ENCODE measurements at places on chromosomes 16 and 17.

DNA sequence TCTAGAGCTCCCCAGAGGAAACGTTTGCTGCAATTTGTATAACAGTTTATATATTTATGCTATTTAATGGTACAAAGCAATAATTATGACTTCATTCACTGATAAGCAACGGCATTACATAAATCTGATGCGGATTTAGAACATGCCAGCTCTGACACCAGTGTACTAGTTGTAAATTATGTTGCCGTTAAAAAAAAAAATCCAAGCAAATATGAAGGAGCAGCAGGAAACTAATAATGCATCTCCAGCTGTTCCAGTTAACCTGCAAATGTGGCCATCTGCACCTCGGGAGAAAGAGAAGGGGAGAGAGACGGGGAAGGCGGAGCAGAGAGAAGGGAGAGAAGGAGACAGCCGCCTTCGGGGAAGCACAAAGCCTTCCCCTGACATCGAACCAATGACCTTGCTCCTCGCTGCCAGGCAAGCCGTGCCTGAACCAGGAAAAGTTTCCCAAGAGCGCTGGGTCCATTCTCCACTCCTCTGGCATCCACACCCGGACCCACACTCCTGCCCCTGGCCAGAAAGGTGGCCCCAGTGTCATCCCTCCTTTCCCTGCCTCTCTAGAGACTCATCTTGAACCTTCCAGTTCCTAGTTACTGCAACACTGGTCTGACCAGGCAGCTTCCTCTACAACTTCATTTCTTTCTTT lies 174.8 kb downstream of the C16orf78 start:
- DNase-seq: no peak

DNA sequence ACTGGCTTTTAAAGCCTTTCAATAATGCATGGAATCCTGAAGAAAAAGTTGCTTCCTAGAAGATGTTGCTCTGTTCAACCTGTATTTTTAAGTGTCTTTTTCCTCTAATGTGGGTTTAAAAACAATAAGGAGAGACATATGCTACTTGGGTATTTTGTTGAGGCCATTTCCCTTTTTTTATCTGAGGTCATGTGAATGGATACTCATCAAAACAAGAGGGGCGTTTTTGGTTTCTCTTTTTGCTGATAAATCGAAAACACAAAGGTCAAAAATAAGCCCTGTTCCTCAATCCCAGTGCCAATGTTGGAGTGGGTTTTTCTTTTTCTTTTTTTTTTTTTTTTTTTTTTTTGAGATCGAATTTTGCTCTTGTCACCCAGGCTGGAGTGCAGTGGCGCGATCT lies 468.0 kb upstream of the RBFOX1 start:
- DNase-seq: no peak

- DNase-seq: no peak
These were observed 2.1 kb upstream of the MRC2 start for GRCh38 chr17:62625184-62625869.

- no peak for DNase-seq
These were observed 147.8 kb upstream of the RPL38 start for GRCh38 chr17:74055508-74056160.

DNA sequence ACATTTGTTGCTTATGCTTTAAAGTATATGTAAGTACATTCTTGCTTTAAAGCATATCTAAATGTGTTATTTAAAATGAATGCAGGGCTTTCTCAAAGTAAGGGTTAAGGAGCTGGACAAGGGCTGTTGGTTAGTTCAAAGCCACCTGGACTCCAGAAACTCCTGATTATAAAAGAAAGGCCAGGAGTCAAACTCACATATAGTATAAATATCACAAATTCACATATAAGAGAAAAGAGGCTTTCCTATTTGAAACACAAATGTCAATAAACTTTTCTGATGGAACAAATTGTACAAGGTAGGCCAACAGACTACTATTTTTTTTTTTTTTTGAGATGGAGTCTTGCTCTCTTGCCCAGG lies 84.5 kb upstream of the CORO6 start:
- no peak for DNase-seq

DNA sequence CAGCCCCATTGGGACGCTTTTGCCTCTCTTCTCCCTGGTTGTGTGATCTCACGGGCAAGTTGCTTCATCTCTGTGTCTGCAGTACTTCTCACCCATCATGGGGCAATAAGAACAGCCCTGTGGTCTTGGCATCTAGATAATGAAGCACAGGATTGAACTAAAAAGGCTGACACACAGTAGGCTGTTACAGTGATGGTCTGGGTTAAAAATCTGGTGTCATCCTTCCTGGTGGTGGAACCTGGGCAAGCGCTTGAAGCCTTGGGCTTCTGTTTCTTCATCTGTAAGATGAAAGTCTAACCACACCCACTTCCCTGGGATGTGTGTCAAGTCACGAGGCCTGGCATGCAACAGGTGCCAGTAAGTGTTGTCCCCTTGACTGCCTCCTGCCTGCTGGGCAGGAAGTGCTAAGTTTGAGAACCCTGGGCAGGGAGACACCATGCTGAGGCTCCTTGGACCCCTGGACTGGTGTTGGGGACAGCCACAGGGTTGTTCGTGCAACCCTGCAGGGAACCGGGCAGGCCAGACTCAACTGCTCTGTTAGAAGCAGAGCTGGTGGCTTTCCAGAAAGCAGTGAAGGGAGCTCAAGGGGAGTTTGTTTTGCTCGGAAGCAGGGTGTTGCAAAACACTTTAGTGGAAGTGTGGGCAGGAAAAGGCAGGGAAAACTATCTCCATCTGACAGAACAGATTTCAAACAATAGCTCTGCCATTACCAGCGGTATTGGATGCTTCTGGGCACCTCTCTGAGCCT lies 5.9 kb upstream of the MAP2K3 start:
- no peak for DNase-seq

GRCh38 chr16:54687043-54687899 lies 243.4 kb upstream of the IRX5 start:
- DNase-seq: no peak

GRCh38 chr16:56388209-56388608 lies 37.1 kb downstream of the AMFR start:
- DNase-seq: no peak

All from stimulated activated CD8-positive, alpha-beta memory T cell treated with anti-CD3 and anti-CD28 coated beads, Interleukin-2, amount 100 ng/mL, for 48 hours (primary cell).